ENCODE measurements at places on chromosomes 7 and 10.
A peak's percentile ranks its signal among the peaks of the same experiment; 100 is the strongest.

GRCh38 chr7:94632338-94633013 lies 23.5 kb downstream of the SGCE start:
- no peak for DNase-seq

DNA sequence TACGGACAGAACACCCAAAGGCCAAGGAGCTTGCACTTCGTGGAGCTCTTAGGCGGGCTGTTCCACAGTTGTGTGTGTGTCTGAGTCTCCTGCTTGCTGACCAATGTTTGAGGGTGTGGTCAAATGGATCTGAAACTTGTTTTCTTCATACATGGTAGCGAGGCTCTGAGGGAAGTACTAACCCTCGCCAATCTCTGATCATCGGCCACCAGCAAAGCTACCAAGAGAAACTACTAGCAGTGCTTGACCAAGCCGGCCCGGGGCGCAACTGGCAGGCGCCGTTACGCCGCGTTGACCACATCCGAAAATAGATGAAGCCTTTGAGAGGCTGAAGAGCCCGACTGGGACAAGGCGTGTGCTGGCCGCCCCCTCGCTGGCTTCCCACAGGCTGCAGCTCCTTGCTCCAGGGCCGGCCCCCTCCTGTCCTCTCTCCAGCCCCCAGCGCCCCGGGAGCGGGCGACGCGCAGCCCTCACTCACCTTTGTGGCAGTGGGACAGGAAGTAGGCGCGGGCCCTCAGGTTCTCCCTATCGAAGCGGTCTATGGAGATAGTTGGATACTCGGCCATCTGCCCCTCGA lies 384 bp downstream of the DCLRE1C start:
- DNase-seq: no peak

GRCh38 chr10:14833106-14833505 lies 4.7 kb downstream of the CDNF start:
- no peak for DNase-seq

GRCh38 chr10:104026762-104027161 lies 58.9 kb downstream of the COL17A1 start:
- DNase-seq: no peak

DNA sequence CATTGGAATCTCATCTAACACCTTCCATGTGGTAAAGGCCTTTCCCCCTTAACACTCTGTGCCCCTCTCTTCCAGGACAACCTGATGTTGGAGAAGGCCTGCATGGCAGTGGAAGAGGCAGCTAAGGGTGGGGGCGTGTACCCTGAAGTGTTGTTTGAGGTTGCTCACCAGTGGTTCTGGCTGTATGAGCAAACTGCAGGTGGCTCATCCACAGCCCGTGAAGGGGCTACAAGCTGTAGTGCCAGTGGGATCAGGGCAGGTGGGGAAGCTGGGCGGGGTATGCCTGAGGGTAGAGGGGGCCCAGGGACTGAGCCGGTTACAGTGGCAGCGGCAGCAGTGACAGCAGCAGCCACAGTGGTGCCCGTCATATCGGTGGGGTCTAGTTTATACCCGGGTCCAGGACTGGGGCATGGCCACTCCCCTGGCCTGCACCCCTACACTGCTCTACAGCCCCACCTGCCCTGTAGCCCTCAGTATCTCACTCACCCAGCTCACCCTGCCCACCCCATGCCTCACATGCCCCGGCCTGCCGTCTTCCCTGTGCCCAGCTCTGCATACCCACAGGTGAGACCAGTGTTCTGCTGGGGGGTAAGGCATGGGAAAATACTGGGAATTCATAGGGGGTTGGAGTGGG lies 12.4 kb downstream of the NDST2 start:
- no peak for DNase-seq

GRCh38 chr7:43517464-43517863 lies 65.4 kb upstream of the STK17A start:
- DNase-seq: no peak

DNA sequence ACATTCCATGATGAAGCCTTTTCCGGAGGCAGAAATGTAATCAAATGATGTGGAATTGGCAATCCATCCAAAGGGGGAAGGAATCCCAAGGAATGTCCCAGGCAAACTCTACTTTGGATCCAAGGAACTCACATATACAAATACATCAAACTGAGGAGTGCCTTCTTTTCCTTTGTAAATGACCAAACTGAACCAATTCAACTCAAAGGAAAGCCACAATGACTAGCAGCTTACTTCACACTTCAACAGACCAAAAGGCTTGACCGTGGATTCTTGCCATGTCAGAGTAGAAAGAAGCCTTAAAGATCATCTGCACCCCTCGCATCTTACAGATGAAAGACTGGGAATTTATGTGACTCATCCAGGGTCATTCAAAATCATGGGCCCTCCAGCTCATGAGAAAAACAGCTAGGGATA lies 79.7 kb upstream of the MACROH2A2 start:
- no peak for DNase-seq

GRCh38 chr10:30587522-30588031 lies 42.0 kb downstream of the LYZL2 start:
- DNase-seq: no peak

DNA sequence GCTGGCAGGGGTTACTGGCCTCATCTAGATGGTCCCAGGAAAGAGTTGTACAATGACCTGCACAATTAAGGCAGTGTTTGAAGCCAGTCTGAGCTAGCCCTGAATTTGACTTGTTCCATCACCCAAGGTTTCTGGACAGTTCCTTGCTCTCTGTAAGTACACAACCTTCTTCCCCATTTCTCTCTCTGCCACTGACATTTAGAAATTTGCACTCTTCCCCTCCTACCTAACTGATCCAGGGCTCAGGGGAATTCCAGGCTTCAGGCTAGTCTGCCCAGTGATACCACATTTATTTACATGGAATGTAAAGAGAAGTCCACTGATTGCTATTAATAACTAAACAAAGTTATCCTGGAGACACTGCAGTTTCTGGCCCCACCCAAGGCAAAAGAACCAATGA lies 139.0 kb upstream of the GPR26 start:
- DNase-seq: no peak

DNA sequence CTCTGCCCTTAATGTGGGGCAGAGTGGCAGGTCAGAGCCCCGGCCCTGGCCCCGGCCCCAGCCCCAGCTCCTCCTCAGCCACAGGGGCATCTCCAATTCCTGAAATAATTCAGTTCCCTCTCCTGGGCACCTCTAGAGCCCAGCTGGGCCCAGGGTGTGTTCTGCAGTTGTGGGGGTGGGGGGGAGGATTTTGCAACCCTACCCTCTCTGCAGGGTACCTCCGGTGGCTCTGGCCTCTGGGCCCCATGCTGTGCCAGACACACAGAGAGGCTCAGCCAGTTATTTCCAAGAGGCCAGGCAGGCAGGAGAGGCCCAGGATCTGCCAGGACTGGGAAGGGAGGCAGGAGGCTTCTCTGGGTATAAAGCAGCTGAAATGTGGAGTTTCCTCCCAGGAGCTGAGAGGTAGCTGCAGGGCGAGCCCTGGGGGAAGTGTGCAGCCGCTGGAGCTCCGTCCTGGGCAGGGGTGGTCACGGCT lies 47.9 kb downstream of the PWWP2B start:
- no peak for DNase-seq

GRCh38 chr10:95467162-95467599 lies 94.0 kb downstream of the SORBS1 start:
- DNase-seq: no peak

- DNase-seq: no peak
Observed at GRCh38 chr7:12929476-12930140, 242.2 kb downstream of the ARL4A start.

DNA sequence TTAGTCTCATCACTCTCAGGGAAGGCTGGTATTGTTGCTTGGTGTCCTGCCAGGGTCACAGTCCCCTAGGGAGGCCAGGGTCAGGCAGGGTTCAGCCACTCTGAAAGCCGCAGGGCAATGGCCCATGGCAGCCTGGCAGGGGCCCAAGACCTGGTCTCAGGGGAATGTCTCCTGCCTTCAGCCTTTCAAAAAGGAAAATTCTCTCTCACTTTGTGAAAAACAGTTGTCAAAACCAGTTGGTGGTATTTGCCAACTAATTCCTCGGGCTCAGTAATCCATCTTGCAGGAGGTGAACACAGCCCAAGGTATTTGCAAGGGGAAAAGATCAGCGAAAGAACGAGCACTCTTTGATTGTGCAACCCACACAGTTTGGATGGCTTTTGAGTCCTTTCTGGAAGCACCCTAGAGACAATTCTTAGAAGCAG lies 101.5 kb downstream of the JCAD start:
- no peak for DNase-seq

DNA sequence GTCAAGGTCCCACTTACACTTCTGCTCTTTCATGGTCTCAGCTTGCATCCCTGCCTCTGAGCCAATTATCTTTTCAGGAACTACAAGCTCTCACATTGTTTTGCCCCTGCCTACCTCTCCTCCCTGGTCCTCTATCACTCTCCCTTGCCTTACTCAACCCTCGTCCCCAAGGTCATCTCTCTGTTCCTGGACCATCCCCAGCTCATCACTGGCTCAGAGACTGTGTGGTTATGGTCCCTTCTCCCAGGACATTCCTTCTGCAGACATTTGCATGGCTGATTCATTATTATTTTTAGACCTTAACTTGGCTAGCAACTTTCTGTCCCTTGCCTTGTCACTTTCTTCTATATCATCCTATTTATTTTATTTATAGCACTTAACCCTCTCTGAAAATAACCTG lies 17.8 kb upstream of the GPAM start:
- DNase-seq: no peak

DNA sequence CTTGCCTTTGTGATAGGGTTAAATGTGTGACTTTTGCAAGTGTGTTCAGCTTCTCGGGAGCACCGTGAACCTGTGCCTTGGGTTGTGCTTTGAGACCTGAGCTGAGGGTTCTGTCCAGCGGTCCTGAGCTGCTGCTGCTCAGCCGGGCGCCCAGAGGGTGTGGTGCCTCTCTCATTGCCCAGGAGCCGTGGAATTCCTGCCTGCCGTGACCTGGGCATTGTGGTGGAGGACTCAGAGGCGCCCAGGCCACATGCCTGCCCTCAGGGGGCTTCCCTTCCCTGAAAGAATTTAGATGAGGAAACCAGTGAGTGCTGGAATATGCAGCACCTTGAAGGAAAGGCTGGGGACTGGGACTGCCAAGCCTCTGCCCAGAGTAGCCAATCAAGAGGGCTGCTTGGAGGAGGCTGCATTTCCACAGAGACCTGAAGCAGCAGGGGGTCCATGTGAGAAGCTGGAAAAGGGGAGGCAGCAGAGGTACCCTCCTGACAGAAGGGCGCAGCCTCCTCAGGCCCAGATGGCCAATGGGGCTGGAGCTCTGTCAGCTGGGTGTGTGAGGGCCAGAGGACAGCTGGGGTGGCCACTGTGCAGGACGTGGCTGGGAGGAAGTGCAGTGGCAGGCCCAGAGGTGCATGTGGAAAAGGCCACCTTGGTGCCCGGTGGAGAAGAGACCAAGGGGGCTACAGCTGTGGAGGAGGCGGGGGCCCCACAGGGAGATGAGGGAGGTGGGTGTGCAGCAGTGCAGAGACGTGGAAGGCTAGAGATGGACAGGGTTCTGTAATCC lies 107.3 kb downstream of the NKX6-2 start:
- peak; percentile 10 for DNase-seq

- DNase-seq: no peak
Observed at GRCh38 chr7:4661871-4662270, 20.2 kb upstream of the FOXK1 start.

- no peak for DNase-seq
Observed at GRCh38 chr10:116371737-116372136, 47.5 kb downstream of the CCDC172 start.

DNA sequence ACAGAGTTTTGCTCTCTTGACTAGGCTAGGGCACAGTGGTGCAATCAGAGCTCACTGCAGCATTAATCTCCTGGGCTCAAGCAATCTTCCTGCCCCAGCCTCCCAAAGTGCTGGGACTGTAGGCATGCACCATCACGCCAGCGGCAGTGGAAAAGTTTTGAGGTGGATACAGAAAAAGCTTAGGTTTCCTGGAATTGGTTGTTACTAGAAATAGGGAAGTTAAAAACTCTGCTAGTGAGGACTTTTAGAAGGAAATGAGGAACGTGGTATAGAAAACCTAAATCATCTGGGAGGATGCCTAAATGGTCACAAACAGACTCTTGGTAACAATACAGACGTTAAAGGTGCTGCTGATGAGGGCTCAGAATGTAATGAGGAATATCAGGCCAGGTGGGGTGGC lies 10.9 kb upstream of the SNX8 start:
- no peak for DNase-seq

DNA sequence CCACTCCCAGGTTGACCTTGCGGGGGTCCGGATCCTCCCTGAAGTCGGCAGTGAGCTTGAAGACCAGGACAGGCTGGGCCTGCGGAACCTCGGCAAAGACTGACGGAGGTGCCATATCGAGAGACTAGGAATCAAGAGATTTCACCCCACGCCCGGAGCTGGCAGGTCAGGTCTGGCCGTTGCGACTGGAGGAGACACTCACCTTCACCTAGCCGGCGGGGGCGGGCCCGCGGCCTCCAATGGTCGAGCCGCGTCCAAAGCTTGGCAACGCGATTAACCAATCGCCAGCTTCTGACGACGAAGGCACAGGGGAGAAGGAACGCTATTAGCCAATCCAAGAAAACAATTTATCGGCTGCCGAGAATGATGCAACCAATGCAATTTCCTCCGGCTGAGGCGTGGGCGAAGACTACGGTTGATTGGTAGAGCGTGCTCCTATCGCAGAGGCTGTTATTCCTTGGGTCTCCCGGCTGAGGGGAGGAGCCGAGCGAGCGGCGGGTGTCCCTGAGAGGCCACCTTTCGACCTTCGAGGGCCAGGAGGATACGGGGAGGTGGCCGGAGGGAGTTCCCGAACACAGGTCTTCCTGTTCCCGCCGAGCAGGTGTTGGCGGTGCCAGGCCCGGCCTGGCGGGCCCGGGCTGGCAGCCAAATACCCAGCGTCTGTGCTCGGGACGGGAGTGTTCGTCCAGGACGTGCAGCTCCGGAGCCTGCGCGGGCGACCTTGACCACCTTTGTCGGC lies at the start of gene GOT1:
Gene GOT1 (minus strand): TSS at position 174 of the 739 bp plus-strand sequence. CDS start 59 bp downstream, at position 115.
- peak; percentile 91 for DNase-seq

Measured in activated CD8-positive, alpha-beta memory T cell treated with anti-CD3 and anti-CD28 coated beads, Interleukin-2, amount 50 U/mL, for 4 hours (primary cell).